Neuronal stem cell (in vitro differentiated cells): ENCODE measurements at places on chromosomes 5 and 9.

GRCh38 chr9:71112866-71113265, 8.6 kb downstream of the TRPM3 start:
- no peak for DNase-seq

- no peak for DNase-seq
Measured at GRCh38 chr9:20734275-20734674, 50.2 kb downstream of the FOCAD start.

DNA sequence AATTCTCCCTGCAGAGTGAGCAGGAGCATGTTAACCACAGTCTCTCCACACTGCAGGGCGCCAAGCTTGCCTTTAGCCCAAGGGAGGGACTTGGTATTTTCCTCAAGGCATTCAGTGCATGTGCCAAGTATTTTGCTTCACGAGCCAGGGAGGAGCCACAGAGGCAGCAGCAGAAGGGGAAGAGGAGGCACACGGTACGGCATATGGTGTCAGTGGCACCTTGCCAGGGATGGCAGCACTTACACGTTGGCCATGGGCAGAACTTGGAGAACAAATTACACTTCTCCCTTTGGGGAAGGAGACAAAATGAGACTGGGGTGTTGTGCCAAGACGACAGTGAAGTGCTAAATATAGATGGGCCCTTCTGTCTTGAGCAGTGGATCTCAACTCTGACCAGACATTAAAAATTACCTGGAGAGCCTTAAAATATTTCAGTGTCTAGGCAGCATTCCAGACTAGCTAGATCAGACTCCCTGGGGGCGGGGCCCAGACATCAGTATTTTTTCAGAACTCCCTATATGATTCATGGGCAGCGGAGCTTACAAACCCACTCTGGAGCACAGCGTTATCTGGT, 155.8 kb downstream of the DRD1 start:
- DNase-seq: no peak

- DNase-seq: no peak
Measured at GRCh38 chr5:146327989-146328388, 10.7 kb upstream of the POU4F3 start.

DNA sequence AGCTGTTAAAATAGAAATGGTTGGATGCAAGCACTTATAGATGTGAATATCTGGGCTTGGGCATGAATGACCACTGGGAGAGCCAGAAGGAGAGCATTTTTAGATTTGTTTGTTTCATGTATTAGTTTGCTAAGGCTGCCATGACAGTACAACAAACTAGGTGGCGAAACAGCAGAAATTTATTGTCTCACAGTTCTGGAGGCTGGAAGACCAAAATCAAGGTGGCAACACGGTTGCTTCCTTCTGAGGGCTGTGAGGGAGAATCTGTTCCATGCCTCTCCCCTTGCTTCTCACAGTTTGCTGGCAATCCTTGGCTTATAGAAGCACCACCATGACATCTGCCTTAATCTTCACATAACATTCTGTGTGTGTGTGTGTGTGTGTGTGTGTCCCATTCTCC, 20.2 kb upstream of the CDC23 start:
- no peak for DNase-seq

- DNase-seq: no peak
Measured at GRCh38 chr5:7075470-7075869, 320.5 kb upstream of the ADCY2 start.

- DNase-seq: no peak
Measured at GRCh38 chr9:96202971-96203780, 98.8 kb downstream of the HSD17B3 start.

DNA sequence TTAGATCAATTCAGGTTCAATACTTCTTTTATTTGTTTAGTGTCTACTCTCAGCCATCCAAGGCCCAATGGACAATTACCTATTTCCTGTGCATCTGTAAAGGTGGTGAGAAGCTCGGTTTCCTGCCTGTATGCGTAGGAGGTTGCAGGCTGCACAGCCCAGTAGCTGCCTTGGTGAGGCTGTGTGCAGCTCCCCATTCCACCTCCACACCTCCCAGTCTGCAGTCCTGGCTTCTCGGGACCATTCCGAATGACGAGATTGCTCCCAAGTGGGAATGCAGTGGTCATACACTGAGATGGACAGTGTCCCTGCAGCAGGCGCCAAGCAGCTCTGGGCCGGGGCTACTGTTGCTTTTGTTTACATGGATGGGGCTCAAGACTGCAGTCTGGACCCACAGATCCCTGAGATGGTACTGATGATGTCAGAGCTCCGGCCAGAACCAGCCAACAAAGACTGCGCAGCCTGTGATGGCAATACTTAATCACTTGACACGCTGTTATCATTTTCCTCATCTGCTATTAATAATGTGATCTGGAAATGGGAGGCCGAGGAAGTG, 206.1 kb upstream of the IRX1 start:
- DNase-seq: no peak

- no peak for DNase-seq
Measured at GRCh38 chr9:110429453-110429852, 91.8 kb upstream of the TXNDC8 start.

GRCh38 chr9:21989440-21990189, 4.6 kb downstream of the CDKN2A start:
- no peak for DNase-seq

- peak; percentile 61 for DNase-seq
Measured at GRCh38 chr9:21965401-21965951, 28.7 kb downstream of the CDKN2A start.

DNA sequence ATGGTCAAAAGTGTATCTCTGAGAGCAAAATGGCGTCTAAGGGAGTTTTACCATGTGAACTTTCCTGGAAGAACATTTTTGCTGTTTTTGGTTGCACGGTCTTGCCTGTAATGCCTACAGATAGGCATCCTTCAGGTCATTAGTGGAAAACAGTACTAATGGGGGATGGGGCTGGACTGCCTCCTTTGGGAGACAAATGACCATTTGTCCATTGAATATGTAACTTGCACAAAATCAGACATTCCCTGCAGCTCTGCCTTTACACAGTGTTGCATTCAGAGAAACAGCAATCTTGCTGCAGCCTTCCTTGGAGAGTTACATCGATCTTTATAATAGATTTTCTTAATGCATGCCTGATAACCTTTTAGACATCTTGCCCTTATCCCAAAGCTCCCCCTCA, 138.5 kb upstream of the EGFLAM start:
- no peak for DNase-seq

- DNase-seq: no peak
Measured at GRCh38 chr5:151580239-151580638, 10.9 kb downstream of the FAT2 start.

DNA sequence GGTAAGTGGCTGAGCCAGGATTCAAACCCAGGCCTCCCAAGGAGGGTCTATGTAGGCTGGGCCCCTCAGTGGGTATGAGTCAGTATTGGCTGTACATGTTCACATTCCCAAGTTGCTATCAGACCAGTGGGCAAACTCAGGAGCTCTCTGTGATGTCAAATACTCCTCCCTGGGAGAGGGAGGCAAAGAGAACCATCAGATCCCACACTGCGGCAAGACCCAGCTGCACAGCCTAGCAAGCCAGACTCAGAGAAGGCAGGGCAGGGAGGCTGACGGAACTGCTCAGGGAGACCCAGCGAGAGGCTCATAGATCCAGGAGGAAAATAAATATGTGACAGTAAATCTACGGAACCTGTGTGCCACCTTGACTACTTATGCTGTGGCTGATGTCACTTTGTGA, 42.6 kb upstream of the SAP30L start:
- DNase-seq: no peak

DNA sequence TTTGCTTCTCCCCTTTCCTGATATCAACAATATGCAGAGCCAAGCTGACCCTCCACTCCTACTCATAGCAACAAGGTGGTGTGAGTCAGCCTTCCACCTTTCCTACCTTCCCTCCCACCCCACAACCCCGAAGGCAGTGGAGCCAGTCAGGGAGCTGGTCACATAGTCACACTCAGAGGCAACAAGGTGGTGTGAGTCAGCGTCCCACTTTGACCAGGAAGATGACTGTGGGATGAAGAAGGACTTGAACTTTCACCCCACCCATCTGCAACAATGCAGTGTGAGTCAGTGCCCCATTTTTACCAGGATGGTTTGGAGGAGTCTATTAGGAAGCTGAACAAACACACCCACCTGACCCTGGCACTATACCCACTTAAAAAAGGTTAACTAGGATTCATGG, 30.1 kb upstream of the ZNF782 start:
- no peak for DNase-seq

- DNase-seq: no peak
Measured at GRCh38 chr5:164145458-164145857, 640.0 kb downstream of the MAT2B start.

DNA sequence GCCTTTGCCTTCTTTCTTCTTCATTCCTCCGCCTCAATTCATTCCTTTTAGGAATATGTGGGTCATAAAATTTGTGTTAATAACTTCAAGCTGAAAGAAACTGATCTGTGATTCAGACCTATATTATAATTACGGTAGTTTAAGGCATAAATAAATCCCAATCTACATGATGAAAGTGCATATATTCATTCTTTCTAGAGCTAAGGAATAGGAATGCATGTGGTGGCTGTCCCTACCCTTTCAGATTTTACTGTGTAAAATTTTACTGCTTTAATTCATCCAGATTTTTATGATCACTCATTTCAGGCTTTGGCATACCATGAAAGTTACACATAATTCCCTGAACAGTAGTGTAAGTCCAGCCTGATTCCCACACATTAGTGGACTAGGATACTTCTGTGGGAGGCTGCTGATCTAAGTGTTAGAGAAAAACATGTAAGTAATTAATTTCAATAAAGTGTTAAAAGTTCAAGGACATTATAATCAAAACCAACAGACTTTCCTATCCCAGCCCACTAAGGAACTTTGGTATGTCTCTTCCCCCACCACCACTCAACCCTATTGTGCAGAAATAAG, 83.1 kb downstream of the HINT1 start:
- DNase-seq: no peak

- DNase-seq: no peak
Measured at GRCh38 chr9:108905494-108905893, 28.4 kb downstream of the ELP1 start.

DNA sequence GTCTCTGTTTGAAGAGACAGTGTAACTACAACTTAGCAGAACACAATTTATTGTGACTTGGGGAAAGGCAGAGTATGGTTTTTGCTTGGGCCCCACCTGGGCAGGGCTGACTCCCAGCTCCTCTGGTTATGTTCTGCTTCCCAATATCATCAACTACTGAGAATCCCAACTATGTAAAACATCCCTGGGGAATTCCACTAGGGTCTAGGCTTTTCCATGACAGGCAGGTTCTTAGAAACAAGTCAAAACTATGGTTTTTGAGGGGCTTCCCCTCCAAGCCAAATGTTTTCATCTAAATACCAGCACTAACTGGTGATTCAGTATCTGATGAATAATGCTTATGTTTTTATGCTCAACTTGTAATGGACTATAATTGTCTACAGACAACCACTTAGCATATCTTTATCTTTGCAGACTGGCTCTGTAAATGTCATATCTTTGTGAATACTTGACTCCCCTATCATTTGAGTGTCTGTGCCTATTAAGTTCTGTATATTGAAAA, 409.5 kb downstream of the PDE4D start:
- no peak for DNase-seq

DNA sequence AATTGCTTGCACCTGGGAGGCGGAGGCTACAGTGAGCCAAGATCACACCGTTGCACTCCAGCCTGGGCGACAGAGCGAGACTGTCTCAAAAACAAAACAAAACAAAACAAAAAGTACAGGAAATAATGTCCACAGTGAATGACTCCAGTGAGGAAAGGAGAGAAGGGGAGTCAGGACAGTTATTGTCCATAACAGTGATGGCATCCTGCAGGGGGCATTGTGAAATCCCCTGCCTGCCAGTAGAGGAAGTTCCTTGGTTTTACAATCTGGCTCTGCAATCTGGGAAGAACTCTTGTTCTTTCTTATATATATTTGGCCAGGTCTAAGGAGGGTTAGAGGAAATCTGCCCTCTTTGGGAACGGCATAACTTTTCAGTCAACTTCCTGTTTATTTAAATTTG, 8.2 kb downstream of the SH3GL2 start:
- no peak for DNase-seq

GRCh38 chr5:13957032-13957645, 12.7 kb upstream of the DNAH5 start:
- peak; percentile 56 for DNase-seq

DNA sequence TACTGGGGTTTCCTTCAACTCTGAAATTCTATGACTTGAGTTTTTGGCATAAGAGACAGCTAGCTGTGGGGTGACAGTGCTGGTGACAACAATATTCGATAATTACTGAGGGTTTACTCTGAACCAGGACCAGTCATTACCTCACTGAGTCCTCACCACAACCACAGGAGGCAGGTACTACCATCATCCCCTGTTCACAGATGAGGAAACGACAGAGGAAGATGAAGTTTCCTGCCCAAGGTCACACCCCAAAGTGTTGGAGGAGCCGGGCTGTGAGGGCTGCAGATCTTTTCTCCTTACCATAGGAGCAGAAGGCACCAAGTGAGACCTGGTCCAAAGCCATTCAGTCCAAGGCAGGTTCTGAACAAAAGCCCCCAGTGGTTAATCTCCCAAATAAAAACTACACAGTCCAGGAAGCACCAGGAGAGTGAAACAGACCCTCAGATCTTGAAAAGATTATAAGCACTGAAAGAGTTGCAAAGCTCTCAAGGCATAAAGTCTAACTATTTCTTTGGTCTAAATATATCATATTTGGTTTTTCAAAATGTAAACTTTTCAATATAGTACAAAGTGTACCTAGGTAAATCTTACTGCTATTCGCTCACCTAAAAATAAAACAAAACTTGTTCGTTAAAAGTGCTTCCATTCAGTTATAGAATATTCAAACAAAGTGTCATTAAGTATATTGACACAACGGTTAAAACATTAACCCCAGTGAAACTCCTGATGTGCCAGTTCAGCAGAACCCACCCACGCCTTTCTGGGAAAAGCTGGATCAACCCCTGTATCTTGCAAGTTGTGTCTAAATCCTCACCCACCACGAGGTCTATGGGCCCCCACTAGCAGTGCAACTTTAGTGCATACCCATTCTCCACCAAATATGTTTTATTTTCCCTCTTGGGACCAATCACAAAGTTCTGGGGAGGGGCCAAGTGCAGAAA, 82.6 kb upstream of the EQTN start:
- DNase-seq: no peak

GRCh38 chr9:21521448-21521847, 39.3 kb upstream of the IFNE start:
- DNase-seq: no peak

- DNase-seq: no peak
Measured at GRCh38 chr5:120682851-120683250, 218.8 kb downstream of the PRR16 start.

- no peak for DNase-seq
Measured at GRCh38 chr9:89417832-89418473, 80.0 kb downstream of the SEMA4D start.

- no peak for DNase-seq
Measured at GRCh38 chr9:97556721-97557605, 55.5 kb downstream of the TMOD1 start.

GRCh38 chr5:95668728-95669127, 14.1 kb downstream of the SPATA9 start:
- DNase-seq: no peak
